ENCODE measurements at places on chromosomes 1 and 21. TPM values are rescaled to one million over a fixed set of nuclear protein-coding genes. Genes with fewer than 3 reads are reported as not detected.
A peak's percentile ranks its signal among the peaks of the same experiment; 100 is the strongest.

GRCh38 chr1:2415337-2415736, 3.0 kb upstream of the PEX10 start:
- peak; percentile 14 for DNase-seq

KCNT2 gene
- total RNA-seq: not detected

TCHH gene
- not detected for total RNA-seq

- DNase-seq: peak; percentile 6
These were observed 26.9 kb downstream of the SORT1 start for GRCh38 chr1:109370712-109371340.

DNA sequence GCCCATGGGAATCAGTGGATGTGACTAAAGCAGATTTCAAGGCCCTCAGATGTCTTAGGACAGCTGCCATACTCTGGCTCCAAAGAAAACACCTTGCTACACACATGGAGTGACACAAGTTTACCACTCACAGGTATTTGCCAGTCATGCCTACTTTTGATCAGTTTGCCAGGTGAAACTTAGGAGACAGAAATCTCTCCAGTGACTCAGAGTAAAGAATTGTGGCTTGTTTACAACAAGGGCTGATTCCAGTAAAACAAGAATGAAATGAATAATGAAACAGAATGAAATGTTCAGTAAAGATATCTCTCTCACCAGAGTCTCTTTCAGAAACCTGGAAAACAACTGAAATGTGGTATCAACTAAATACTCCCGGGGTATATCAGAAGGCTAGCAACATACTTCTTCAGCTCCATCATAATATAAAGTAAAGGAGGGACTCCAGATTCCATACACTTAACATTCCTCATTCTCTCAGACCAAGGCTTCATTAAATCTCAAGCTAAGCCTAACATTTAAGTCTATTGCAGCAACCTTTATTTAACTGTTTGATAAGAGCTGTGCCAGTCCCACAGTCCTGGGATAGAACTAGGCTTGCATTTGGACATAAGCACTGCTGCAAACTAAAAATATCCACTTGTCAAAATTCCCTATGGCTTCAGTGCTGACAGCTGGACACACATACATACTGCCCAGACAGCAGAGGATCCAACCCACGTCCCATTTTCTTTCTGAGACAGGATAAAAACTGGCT, 143.3 kb downstream of the SIPA1L2 start:
- DNase-seq: no peak

LAD1 gene
- total RNA-seq: not detected

GRCh38 chr1:110524311-110525248, 5.6 kb upstream of the KCNA10 start:
- peak; percentile 70 for DNase-seq

DNA sequence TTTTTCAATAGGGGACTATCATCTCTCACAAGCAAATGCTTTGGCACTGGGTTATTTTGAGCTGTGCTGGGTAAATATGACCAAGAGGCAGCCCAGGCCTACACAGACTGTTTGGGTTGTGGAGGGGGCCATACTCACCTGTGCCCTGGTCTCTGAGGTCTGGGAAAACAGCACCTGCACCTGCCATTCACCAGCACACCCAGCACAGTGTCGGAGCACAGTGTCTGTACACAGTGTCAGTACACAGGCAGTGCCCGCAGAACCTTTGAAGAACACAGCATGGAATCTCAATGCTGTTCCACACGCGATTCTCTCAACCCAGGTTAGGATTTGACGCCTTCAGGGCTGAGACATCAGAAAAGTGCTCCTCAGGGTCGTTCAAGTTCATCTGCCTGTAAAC, 35.0 kb upstream of the FAM89A start:
- DNase-seq: no peak
